ENCODE measurements at places on chromosomes 4 and X.

- DNase-seq: no peak
Measured at GRCh38 chr4:11821772-11822430, 393.2 kb upstream of the HS3ST1 start.

DNA sequence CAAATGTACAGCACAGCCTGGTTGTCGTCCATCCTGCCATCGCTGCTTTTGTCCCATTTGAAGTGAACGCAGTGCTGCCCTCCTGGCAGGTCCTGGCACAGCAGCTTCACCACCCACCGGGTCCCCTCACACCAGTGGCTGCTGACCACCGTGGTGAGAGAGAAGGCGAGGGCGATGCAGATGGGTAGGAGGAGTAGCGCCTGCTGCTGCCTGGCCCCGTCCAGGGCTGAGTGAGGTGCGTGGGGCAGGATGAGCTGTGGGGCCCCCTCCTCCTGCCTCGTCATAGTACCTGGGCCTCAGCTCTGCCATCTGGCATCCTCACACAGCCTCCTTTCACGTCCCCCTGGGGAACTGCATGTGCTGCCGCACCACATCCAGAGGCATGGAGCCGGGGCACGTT is 1.8 kb downstream of the DCAF8L2 start:
- no peak for DNase-seq

- DNase-seq: no peak
Measured at GRCh38 chr4:90648311-90648710, 521.1 kb downstream of the CCSER1 start.

GRCh38 chr4:27807207-27807606 is 946.6 kb downstream of the STIM2 start:
- no peak for DNase-seq

GRCh38 chr4:100641336-100641735 is 123.5 kb upstream of the EMCN start:
- DNase-seq: no peak

- DNase-seq: peak; percentile 55
Measured at GRCh38 chr4:140756319-140757231, at the start of gene TBC1D9. TSS of gene TBC1D9 (minus strand) at chr4:140756385. CDS start at chr4:140756045, 340 bp downstream.

DNA sequence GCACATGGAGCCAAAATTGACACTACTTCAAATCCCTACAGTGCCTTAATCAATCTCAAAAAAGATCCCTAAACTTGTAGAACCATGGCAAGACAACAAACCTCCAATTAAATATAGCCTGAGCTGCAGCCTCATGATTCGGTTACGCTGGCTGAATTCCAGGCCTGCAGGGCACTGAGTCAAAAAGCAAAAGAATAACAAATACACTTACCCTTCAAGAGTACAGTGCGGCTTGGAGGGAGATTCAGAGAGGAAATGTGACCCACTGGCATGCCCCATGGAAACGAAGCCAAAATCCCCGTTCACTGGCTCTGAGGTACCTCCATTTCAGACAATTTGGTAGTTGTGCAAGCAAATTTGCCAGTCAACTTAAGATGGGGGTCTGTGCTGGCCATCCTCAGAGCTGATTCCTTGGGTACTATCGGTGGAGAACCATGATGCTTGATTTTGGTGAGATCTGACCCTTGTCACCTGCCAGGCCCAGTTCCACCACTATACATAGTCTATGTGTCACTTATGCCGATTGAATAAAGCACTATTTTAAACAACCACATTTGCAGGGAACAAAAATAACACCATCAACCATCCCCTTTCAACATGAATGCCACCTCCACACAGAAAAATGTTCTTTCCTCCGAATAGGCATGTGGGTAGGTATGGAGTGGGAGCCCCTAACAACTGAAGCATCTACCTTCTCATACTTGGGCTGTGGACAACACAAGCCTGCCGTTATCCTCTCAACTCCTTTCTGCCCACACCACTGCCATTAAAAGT is 2.1 kb downstream of the C4orf54 start:
- no peak for DNase-seq

- no peak for DNase-seq
Measured at GRCh38 chr4:165380805-165381204, 2.0 kb downstream of the CPE start.

DNA sequence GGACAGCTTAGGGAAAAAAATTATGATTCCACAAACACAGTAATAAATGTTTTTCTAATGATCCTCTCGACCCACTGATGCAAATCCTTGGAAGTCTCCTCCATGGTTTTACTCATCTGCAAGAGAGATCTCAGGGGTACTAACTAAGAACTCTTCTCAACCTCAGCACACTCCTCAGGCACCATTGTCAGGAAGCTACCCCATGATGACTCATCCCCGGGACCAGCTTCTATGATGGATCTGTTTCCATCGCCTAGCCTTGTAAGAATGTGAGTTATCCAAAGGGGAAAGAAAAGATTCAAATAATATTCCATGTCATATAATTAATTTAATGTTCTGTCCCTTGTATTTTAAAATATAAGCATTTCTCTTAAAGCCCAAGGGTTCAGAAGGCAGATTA is 816.1 kb upstream of the IGFBP7 start:
- no peak for DNase-seq

- DNase-seq: no peak
Measured at GRCh38 chrX:3712870-3713224, 602 bp downstream of the PRKX start.

DNA sequence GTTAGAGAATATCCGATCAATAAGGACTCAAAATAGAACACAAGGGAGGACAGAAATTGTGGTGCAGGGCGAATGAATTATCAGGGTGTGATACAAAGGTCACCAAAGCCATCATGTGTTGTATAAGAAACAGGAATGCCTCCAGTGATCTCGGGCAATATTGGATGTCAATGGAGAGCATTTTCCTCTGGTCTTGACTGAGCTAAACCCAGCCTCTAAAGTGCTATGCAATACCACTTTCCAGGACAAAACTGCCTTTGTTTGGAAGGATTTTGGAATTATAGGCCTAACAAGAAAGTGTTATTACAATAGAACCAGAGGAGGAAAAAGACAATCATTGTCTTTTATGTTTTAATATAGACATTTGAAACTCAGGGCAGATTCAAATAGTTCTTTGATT is 281.7 kb downstream of the CHM start:
- DNase-seq: no peak

DNA sequence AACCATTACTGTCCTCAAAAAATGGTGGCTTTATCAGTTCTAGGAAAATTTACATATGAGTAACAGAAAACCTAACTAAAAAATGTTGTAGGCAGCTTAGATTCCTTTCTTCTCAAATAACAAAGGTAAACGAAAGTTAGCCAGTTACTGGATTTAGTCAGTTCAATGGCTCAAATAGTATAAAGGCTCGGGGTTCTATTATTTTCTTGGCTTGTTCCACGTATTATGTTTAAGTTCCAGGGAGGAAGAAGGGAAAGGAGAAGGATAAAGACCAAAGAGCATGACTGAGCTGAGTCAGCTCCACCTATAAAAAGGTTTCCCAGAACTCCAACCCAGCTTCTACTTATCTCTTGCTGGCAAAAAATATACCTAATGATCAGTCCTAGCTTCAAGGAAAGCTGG is 41.0 kb upstream of the MAB21L2 start:
- no peak for DNase-seq

DNA sequence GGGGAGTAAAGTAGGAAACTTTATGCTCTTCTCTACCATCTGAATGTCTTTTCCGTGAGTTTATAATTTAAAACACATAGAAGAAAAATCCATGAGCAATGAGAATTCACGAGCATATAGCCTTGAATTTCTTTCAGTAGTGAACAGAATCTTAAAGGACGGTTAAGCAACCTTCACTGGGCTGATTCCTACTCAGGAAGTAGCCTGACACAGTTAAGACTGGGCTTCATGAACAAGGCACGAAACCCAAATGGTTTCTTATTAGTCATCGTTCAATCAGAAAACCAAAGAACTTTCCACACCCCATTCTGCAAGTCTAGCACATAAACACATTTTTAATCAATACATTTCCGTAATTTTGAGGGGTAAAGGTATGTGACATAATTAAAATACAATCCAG is 95.8 kb downstream of the SH3KBP1 start:
- DNase-seq: no peak

DNA sequence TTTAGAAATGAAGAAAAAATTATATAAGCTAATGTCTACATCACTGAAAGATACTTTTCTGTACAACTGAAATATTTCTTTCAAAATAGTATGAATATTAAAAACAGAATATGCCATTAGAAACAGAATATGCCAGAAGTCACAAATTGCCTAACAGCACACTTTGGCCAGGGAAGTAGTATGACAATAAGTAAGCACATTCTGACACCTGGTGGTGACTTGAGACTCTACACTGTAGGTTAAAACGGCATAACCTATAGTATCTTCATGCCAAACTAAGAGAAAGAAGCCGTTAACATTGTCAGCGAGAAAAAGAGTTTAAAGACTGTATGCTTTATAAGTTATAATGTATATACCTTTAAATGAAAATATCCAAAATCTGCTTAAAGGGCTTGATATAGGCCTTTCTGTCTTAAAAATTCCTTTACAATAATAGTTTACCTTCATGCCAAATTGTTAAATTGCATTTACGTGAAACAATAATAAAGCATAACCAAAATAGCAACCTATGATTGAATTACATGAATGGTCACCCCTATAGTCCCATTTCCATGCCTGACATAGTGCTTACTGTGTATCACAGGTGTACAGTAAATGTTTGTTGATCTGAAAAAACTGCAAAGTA is 32.8 kb downstream of the FAM13A start:
- DNase-seq: no peak

DNA sequence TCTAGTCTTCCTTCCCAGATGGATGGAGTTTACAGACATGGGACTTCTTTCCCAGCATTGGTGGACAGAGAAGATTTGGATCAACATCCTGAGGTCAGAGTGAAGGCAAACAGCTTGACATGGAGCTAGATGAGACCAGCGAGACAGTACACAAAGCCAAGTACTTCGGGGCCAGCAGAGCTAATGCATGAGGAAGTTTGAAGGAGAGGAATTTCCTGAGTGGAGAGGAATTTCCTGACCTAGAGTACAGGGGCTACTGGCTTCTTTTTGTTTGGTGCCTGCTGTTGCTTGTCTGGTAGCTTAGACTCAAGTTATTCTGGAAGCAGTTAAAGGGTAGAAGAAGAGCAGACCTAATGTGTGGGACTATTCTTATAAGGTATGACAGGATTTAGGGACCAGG is 69.1 kb upstream of the EOLA2 start:
- DNase-seq: no peak

DNA sequence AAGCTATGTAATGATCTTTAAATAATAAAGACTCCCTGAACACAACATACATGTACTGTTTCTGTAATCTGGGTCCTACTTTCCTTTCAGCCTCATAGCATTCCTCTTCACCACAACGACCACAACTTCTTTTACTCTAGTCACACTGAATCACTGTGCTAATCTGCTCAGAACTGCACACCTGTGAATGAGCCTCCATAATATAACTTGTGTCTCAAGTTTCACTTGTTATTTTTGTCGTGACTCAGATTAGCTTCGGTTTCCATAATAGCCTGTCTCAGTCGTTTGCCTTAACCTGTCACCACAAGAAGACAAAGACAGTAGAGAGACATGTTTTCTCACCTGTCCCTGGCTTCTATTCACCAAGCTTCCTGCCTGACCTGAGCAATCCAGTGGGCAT is 61.8 kb downstream of the MAGED1 start:
- no peak for DNase-seq

- no peak for DNase-seq
Measured at GRCh38 chr4:159224408-159224807, 121.5 kb downstream of the RAPGEF2 start.

DNA sequence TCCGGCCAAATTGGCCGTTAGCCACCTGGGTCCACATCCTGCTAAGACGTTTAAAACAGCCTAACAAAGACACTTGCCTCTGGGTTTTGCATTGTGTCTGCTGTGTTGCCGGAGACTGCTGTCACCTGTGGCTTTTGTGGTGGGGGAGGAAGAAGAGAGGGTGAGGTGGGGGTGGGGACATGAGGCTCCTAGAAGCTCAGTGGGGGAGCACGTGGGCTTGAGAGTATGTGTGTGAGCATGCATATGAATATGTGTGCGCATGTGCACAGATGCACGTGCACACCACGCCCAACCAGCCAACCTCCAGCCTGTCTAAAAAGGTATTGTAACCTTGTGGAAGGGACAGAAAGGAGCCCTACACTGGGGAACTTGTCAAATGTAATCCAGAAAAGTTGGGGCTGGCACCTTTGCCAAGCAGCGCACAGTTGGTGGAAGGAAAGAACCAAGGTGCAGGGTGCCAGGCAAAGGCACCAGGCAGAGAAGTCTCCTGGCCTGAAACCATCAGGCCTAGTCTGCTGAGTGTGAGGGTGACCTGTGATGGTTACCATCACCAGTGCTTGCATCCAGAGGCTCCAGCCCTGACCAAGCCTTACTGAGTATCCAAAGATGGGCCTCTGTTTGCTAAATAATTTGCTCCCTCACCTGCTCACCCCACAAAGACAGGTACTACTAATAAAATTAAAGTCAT is 10.1 kb upstream of the SASH3 start:
- DNase-seq: no peak

DNA sequence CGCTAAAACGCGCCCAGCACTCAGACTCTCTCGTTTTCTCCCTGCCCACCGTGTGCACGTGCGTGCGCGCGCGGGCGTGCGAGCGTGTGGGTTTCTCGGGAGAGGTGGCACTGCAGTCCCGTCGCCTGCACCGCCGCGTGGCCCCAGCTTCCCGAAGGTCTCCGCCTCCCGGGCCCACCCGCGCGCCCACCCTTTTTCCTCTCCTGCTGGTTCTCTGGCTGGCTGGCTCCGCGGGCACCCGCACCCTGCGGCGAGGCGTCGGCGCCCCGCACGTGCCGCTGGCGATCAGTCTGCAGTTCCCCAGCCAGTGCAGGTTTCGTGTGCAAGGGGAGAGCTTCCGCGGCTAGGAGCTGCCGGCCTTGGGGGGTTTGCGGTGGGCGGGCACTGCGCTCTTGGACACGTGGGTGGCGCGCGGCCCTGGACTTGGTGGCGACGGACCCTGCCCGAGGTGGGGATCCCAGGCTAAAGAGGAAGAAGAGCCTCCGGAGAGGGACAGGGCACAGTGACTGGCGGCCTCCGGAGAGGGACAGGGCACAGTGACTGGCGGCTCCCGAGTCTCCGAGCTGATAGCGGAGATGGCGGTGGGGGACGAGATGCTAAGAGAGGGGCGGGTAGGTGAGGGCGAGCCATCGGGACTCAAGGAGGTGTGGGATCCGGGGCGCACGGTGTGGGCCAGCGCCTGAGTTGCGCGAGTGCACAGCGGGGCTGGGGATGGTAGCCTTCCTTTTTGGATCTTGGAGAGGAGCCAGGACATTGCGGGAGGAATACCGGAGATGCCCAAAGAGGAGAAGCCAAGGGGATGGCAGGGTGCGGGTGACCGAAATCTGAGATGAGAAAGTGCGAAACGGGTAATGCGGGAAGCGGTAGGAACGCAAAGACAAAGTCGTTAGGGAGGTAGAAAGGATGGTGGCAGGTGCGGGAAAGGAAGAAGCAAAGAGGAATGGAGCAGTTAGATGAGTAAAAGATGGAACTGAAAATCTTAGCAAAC is at the start of gene FAM184B:
Gene FAM184B (minus strand): TSS at position 322 of the 988 bp plus-strand sequence. CDS start 322 bp downstream, outside the sequence.
- peak; percentile 3 for DNase-seq
